Stimulated activated CD4-positive, alpha-beta T cell treated with anti-CD3 and anti-CD28 coated beads, Interleukin-15, amount 100 ng/mL, for 1 hour (primary cell): ENCODE measurements at places on chromosomes 3 and 15.

- no peak for DNase-seq
Observed at GRCh38 chr15:87672309-87673288, 583.9 kb downstream of the NTRK3 start.

GRCh38 chr3:146532406-146532805 is 12.0 kb downstream of the PLSCR1 start:
- no peak for DNase-seq

DNA sequence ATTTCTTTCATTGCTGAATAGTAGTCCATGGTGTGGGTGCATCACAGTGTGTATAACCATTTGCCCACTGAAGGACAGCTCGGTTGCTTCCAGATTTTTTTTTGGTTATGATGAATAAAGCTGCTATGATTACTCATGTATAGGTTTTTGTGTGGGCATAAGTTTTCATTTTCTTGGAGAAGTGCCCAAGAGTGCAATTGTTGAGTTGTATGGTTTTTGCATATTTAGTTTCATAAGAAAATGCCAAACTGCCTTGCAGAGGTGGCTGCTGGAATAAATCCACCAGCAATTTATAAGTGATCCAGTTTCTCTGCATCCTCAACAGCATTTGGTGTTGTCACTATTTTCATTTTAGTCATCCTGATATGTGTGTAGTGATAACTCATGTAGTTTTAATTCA is 8.4 kb upstream of the SPESP1 start:
- no peak for DNase-seq

- peak; percentile 72 for DNase-seq
Observed at GRCh38 chr15:73927476-73928240, 1.4 kb downstream of the LOXL1 start.

- DNase-seq, result no peak
Observed at GRCh38 chr3:107242579-107242978, 134.7 kb upstream of the CCDC54 start.

- DNase-seq, result peak; percentile 35
Observed at GRCh38 chr3:187744169-187745151, 808 bp downstream of the BCL6 start.

- DNase-seq, result no peak
Observed at GRCh38 chr3:196936288-196936687, 6.0 kb downstream of the NCBP2 start.

DNA sequence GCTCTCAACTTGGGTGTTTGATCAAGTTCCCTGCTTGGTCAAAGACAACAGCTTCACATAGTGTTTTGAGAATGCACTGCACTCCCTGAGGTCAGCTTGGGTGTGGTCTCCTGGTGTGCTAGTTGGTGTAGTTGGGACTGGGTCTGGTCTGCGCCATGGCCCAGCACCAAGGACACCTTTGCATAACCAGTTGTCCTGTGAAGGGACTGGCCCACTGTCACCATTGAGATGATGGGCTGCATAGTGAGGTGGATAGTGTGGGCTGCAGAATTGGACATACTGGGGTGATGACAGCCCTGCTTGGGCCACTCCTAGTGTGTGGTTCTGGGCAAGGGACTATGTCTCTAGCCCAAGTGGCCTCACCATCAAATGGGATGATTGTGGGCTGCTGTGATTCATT is 9.5 kb downstream of the RPSA start:
- no peak for DNase-seq

DNA sequence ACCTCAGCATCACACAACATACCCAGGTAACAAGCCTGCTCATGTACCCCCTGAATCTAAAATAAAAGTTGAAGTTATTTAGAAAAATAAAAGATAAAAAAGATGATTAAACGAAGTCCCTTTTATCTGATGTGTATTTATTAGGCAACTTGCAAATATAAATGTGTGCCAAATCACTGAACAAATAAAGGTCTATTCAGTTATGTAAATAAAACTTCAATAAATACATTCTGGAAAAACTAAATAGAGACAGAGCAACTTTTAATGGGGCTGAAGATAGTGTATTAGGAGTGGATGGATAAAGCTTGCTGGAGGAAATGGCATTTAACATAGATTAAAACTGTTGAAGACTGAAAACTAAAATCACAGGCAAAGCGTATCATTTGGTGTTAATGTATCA is 678.0 kb upstream of the GRM7 start:
- DNase-seq, result no peak

GRCh38 chr3:13533885-13534301 is 15.0 kb upstream of the FBLN2 start:
- no peak for DNase-seq

DNA sequence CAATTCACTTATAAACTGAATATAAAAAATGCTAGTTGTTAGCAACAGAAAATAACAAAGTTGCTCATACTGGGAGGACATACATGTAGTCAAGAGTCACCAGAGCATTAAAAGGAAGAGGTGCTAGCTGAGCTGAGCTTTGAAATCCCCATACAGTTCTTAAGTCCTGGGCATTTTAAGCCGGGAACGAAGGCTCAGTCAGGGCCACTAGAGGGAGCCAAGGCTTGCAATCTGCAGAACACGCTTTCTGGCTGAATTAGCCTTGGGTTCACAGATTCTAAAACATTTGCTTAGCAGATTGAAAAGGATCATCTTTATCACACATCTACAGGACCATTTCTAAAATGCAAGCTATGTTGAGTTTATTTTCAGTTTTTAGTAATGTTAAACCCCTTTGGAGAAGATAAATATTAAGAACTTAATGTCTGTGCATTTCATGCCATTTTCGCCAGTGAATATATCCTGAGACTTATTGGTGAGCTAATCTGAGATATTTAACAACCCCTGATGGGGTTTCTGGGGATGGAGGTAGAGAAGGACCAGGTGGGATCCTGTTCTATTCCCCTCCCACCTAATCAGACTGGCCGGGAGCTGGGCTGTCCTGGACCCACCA is 26.3 kb upstream of the MNS1 start:
- DNase-seq, result peak; percentile 31

- DNase-seq, result no peak
Observed at GRCh38 chr3:44021651-44022594, 219.8 kb upstream of the TOPAZ1 start.

DNA sequence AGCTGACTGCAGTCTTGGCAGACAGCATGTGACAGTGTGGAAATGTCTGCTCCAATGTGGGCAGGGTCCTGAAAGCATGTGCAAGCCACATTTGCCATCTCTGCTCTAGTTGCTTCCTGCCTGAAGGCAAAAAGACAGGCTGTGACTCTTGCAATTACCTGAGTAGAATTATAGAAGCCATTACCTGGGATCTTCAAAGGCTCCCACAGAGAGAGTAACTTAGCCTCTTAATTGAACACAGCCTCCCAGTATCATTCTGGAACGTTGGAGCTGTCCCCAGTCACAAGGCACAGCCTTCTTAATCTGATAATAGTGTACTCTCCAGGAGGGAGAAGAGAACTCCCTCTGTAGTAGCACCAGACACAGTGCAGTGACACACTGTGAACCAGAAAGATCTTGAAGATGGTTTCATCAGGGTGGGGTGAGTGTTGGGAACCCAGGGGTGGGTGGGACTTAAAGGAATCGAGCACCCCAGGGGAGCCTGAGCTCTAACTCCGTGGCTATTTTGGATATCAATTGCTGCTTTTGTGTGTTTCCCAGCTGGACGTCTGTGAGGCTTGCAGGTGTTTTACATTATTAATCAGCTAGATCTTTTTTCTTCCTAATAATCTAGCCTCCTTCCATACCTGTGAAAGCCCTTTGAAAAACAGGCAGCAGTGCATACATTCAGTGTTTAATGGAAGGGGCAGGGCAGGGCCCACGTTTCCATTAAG is 40.6 kb upstream of the GLCE start:
- no peak for DNase-seq

DNA sequence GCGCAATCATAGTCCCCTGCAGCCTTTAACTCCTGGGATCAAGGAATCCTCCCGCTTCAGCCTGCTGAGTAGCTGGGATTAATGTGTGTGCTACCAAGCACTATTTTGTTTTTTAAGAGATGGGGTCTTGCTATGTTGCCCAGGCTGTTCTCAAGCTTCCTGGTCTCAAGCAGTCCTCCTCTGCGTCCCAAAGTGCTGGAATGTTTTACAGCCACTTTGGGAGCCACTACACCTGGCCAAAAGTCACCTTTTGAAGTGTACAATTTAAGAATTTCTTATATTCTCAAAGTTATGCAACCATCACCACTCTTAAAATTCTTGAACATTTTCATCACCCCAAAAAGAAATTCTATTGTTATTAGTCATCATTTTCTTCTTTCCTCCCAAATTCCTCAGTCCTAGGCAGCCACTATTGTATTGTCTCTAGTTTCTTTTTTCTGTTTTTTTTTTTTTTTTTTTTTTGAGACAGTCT is 17.8 kb downstream of the CDV3 start:
- no peak for DNase-seq

DNA sequence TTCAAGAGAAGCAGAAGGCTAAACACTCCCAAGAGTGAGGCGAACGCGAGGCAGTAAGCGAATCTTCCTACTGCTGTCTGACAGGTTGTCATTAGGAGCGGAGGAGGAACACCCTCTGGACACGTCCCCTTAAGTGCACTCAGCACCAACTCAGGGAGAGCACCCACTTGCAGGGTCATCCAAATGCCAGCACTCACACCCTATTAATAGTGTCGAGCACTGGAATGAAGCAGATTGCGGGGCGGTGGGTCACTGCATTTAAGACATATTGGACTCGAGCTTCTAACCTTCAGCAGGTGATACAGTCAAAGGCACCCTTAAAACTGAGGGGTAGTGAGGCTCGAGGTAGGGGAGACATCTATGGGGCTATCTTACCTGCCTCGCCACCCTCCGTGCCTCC is 28.7 kb downstream of the SH3BP5 start:
- no peak for DNase-seq

DNA sequence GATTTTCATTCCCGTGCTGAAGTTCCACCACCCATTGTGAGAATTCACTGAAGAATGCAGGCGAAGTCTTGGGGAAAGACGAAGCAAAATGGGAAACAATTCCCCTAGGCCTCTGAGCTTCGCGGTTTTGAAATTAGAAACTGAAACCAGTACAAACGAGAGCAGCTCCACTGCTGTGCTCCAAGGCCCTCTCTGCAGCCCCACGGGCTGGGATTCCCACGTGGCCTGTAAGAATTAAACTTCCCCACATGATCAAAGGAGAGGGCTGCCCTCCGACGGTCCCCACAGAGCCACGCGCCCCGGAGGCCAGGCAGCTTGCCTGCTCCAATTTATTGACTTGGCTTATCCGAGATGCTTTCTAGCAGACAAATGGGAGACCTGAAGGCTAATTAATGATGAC is 144.0 kb downstream of the GREM1 start:
- DNase-seq, result no peak

DNA sequence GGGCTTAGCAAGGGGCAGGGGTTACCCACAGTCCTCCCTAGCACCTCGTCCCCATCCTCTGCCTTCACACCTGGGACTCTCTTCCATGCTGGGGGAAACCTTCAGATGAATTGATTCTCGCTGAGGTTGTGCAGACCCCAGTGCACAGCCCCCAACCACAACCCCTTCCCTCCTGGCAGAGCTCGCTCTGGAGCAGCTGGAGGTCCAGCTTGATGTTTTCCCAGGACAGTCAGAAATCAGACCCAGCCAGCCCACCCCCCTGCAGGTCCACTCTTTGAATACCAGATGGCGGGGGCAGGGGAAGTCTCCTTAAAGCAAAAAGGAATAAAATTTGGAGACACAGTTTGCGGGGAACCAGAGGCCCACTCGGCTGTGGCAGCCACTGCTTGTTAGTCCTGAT is 234.4 kb downstream of the XXYLT1 start:
- no peak for DNase-seq

DNA sequence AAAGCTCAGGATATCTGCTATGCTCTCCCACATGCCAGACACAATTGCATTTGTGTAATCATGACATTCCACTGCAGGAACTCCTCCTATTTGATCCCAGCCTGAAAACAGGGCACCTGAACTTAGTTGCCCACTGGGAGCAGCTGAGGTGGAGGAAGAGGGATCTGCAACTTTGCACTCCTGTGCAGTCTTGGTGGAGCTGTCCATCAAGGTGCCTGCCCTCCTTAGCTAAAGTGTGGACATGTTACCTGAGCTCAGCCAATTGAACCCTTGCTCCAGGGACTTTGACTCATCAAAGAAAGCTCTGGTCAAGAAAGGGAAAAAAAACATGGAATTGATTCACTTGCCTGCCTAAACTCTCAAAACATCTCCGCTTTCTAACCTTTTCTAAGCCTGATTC is 33.3 kb upstream of the TUBGCP5 start:
- DNase-seq, result no peak

GRCh38 chr3:182078316-182078715 is 366.6 kb downstream of the SOX2 start:
- no peak for DNase-seq

DNA sequence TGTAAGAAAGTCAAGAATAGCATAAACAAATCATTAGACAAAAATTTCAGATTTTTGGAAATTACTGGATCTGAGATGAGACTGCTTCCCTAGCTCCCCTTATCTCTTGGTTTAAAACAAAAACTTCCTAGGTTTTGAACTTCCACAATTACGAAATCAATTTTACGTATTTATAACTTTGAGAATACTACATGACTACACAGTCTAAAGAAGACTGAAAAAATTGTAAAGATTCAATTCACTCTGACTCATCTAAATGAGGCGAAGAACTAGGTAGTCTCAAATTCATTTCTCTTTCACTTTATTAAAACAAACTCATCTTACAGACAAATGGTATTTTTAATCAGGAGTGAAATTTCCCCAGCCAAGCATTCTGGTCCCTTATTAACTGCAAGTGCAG is 10.3 kb downstream of the CCDC54 start:
- DNase-seq, result no peak

DNA sequence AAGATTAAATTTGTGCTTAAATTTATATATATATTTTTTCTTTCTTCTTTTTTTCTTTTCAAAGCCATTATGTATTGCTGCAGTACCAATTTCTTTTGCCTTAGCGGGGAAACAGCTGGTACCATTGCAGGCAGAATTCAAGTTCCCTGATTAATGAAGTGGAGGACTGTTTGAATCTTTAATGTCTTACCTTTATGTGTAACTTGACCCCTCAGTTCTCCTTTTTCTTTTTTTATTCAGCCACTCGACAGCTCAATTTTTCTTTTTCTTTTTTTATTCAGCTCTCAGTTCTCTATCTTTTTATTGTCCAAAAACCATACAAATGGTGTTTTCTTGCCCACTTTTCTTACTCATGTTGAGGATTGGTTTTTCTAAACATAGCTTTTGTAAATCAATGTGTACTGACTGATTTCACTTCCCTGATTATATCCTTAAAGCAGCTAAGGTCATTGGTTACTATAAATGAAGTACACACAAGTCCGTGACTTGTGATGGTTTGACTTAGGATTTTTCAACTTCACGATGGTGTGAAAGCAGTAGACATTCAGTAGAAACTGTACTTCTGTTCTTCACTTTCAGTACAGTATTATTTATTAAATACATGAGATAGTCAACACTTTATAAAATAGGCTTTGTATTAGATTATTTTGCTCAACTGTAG is 22.8 kb downstream of the ATP2C1 start:
- no peak for DNase-seq

GRCh38 chr3:52513281-52513680 is 18.1 kb downstream of the STAB1 start:
- no peak for DNase-seq

- DNase-seq, result no peak
Observed at GRCh38 chr15:74716651-74717050, 8.7 kb downstream of the CYP1A1 start.
